ENCODE measurements at places on chromosomes 13 and 19.

DNA sequence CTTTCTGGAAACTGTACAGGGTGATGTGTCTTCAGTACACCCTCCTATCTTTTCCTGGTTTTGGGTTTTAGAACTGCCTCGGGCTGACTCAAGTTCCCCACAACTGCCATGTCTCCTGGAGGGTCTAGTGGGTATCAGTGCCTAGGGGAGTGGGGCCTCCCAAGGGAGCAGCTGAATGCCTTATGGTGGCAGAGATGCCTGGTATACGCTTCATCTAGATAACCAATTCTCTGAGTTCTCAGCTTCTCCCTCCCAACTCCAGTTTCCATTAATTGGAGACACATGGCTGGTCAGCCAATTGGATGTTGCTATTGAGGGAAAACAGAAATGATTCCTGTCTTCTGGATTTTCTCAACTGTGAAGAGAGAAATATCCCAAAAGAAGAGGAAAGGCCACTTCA lies 12.8 kb downstream of the ZNF439 start:
- no peak for DNase-seq

DNA sequence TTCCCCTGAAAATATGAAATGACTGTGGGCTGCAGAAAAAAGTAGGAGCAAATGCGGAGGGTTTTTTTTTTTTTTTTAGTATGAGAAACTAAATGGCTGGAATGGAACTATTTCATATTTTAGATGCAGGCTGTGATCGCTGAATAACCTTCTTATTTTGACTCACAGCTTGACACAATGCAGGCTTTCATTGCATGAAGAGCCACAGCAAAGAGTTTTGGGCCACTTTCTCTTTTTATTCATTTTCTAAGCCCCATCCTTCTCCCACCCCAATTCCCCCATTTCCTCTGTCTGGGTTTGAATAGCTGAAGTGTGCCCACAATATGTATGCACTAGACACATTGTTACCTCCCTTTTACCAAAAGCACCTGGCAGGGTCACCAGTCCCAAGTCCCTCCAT lies 125.9 kb downstream of the COG6 start:
- DNase-seq, result no peak

DNA sequence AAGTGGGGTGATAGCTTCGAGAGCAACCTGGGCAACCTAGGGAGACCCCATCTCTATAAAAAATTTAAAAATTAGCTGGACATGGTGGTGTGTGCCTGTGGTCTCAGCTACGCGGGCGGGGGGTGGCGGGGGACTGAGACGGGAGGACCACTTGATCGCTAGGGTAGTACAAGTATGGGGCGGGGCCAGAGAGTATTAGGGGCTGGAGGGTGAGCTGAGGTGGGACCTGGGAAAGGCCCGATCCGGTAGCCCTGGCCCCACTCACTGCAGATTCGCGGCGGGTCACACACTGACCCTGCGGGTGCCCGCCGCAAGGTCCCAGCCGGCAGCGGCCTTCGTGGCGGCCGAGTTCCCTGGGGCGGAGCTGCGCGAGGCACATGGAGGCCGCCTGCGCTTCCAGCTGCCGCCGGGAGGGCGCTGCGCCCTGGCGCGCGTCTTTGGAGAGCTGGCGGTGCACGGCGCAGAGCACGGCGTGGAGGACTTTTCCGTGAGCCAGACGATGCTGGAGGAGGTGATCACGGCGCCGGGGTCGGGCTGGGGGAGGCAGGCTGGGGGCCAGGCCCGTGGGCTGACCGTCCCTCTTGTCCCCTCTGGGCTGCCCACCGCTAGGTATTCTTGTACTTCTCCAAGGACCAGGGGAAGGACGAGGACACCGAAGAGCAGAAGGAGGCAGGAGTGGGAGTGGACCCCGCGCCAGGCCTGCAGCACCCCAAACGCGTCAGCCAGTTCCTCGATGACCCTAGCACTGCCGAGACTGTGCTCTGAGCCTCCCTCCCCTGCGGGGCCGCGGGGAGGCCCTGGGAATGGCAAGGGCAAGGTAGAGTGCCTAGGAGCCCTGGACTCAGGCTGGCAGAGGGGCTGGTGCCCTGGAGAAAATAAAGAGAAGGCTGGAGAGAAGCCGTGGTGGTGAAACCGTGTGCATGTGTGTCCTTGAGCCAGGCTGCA lies 2.0 kb upstream of the ARHGAP45 start:
- DNase-seq, result peak; percentile 73

- DNase-seq, result no peak
Observed at GRCh38 chr19:8355631-8356402, 8.1 kb upstream of the ANGPTL4 start.

DNA sequence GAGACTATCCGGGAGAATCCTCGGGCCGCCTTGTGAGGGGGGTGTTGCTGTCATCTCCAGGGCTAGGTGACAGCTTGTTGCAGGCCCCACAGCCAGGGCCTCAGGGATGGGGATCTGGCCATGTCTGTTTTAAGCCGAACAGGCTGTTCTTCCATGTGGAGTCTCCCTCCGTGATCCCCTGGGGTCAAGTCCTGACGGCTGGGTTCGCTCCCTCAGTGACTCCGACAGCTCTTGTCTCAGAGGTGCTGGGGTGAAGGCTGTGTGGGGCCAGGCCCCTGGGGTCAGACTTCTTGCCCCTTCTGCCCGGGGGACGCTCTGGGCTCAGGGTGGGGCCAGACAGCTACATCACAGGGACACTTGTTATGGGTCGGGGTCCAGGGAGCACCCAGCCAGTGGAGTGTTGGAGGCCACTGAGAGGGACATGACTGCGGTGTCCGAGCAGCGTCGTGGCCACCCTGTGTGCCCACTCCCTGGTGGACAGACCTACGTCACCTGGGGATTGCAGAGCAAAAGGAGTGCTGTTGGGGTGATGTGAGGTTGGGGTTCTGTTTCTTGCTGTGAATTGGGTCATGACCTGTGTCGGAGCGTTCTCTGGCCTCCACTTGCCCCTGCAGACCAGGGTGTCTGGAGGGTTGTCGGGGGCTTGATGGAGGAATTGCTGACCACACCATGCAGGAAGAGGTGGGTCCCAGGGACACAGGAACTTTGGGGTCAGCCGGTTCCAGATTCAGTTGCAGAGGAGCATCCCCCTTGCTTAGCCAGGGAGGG lies 21.5 kb downstream of the EPN1 start:
- DNase-seq, result no peak

DNA sequence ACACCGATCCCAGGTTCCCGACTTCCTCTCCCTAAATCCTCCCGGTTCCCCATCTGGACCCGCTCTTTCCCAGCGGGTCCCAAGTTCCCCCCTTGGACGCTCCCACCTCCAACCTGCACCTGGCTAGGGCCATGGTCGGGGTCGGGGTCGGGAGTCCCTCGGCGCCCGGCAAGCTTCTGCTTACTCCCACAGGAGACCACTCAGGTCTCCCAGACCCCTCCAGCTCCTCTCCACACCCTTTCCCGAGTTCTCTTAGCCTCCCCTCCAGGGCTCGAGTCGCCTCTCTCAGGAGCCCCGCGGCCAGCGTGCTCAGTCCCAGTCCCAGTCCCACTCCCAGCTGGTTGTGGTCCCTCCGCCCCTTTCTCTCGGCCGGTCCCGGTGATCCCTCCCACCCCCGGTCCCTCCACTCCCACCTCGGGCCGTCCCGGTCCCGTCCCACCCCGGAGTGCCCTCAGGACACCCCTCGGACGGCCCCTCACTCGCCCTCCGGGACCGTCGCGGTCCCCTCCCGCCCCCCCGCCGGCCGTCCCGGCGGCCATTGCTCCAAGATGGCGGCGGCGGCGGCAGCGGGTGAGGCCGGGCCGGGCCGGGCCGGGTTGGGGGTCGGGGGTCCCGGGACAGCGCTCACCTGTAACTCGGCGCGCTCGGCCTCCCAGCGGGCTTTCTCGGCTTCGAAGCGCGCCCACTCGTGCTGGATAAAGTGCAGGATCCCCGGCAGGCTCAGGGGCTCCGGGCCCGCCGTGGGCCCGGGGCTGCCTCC lies at the start of gene FKRP:
TSS of gene FKRP (plus strand) at position 537 of the 760 bp plus-strand sequence. CDS start 9,394 bp downstream, outside the sequence.
- no peak for DNase-seq

GRCh38 chr19:28874742-28875141 lies 338.2 kb downstream of the UQCRFS1 start:
- DNase-seq, result no peak

DNA sequence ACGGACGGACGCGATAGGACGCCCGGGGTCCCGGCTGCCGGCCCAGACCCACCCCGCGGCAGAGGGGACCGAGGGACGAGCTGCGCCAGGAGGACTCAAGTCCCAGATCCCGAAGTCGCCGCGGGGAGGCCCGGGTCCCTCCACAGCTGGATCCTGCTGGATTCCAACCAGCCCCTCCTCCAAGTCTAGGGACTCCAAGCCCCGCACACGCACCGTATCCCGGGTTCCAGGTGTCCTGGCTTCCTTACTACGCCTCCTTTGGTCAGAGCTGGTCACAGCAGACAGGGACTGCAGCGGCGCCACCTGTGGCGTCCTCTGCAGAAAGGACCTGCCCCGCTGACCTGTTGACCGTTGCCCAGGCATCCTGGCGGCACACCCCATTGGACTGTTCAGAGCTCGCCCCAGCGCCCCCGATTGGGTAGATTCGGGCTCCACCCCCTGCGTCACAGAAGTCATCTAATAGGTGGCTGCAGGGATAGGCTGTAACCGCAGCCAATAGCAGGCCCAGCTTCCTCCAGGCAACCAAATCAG lies 29.0 kb upstream of the ZNF709 start:
- no peak for DNase-seq

GRCh38 chr13:89923736-89924135 lies 1423.8 kb upstream of the MIR17HG start:
- DNase-seq, result no peak

- no peak for DNase-seq
Observed at GRCh38 chr13:35964863-35965180, 166.4 kb downstream of the DCLK1 start.

DNA sequence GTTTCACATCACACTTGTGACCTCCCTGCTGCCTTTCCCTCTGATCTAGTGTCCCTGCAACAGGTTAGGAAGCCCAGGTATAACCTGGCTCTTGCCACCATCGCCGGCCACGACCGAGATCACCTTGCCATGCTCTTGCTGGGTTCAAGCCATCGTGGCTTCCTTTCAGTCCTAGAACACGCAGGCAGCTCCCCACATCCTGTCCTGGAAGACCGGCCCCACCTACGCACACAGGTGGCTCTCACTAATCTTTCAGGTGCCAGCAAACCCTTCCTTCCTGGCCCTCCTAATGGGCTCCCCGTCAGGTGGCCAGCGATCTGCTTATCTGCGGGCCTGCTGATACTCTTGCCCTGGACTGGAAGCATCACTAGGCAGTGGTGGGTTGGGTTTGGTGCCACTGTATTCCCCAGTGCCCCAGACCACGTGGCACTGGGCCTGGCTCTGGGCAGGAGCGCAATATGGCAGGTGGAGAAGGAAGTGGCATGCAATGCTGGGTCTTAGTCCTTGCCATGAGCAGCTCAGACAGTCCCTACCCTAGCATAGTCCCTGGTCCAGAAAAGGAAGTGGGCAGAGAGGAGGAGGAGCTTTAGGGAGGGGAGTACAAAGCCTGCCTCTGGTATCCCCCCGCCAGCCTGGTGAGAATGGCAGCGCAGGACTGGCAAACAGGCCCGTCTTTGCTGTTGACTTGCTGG lies 11.8 kb downstream of the PPP1R37 start:
- DNase-seq, result no peak

DNA sequence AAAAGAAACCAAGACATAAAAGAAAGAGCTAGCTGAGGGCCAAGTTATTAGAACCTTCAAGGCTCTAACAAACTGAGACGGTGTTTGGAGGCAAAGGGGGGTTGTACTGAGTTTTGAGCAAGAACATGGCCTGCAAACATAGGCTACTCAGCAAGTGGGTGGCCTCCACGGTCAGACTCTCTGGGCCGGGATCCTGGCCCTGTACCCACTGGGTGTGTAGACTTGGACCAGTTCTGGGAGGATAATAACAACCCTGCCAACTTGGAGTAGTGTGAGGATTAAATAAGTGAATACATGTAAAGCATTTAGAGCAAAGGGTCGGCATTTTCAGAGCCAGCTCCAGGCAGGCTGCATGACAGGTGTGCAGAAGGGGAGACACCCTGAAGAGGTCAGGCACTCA lies 56.1 kb upstream of the TNFRSF19 start:
- DNase-seq, result no peak

DNA sequence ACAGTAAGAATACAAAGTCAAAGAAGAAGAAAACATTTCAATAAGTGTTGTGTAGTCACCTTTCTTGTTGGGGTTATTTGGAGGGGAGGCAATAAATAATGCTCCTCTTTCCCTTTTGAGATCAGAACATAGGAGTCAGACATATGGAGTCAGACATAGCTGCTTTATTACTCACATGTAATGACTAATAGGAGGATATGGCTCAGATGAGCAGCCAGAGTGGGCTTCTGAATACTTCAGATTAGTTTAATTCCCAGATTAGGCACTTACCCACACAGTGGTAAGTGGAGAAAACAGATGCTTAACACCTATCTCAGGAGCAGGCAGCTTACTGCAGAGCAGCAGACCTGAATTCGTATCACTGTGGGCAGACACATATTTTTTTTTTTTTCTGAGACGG lies 31.7 kb upstream of the C1QTNF9B start:
- no peak for DNase-seq

GRCh38 chr13:73273745-73274144 lies 214.9 kb downstream of the KLF5 start:
- no peak for DNase-seq
